ENCODE measurements at places on chromosomes 11 and 22.

DNA sequence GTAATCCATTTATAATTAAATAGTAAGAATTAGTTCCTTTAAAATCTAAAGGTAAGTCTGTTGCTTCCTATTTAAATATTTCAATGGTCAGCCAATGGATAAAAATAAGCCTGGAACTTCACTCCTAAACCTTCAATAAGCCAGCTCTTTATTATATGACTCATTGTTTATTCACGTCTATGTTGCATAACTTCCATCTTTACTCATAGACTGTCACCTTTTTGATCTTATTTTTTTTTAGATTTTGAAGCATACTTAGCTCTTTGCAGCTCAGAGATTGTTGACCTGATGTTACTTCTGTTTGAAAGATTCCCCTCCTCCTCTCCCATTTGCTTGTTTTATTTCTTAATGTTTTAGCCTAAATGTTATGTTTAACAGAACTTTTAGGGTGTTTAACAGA, 1571.2 kb upstream of the RAG2 start:
- no peak for ATAC-seq

DNA sequence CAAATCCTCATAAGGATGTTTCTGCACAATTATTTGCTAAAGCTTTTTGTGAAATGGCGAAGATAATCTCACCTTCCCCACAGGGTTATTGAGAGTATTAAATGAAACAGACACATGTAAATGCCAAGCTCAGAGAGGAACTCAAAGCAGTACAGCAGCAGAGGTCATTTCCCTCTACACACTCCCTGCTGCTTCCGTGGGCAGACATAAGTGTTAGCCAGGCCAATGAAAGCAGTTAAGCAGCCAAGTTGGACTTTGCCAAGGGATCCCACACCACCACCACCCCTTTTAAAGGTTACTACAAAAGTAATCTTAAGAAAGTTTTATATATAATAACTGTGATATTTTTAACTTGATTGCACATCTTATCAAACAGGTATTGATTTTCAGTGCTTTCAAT, 4.0 kb upstream of the FAM111A start:
- ATAC-seq: no peak

DNA sequence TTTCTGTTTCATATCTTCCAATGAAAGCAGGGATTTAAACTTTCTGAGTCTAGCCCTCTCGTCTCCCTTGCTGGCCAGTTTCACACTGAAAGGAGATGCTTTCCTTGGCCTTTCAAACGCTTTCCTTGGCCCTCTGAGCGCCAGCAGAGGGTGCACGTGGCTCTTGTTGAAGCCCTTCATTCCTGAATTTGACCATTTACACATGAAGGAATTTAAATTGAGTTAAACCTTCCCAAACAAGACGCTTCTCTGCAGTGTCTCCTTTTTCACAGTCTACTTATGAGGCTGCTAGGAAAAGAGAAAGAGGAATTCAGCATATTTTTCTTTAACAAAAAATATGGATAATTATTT, 21.6 kb downstream of the NNMT start:
- no peak for ATAC-seq

DNA sequence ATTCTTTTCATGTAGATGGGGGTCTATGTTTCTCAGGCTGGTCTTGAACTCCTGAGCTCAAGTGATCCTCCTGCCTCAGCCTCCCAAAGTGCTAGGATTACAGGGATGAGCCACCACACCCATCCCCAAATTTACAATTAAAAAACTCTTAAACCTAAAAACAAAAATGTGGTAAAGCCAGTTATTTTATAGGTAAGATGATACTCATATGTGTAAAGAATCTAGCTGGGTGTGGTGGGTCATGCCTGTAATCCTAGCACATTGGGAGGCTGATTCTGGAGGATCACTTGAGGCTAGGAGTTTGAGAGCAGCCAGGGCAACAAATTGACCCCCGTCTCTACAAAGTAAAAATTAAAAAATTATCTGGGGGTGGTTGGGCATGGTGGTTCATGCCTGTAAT, 4.0 kb upstream of the RBM14 start:
- no peak for ATAC-seq

GRCh38 chr22:42697542-42698013, 23.1 kb downstream of the A4GALT start:
- ATAC-seq: no peak

DNA sequence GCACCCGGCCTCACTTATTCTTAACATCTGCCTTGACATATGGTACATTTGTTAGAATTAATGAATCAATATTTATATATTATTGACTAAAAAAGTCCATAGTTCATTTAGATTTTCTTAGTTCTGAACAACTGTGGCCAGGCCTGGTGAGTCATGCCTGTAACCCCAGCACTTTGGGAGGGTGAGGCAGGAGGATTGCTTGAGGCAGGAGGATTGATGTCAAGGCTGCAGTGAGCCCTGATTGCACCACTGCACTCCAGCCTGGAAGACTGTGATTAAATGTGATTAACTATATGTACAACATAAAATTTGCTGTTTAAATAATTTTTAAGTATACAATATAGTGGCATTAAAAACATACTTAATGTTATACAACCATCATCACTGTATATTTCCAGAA, 5.6 kb downstream of the UVRAG start:
- ATAC-seq: no peak

DNA sequence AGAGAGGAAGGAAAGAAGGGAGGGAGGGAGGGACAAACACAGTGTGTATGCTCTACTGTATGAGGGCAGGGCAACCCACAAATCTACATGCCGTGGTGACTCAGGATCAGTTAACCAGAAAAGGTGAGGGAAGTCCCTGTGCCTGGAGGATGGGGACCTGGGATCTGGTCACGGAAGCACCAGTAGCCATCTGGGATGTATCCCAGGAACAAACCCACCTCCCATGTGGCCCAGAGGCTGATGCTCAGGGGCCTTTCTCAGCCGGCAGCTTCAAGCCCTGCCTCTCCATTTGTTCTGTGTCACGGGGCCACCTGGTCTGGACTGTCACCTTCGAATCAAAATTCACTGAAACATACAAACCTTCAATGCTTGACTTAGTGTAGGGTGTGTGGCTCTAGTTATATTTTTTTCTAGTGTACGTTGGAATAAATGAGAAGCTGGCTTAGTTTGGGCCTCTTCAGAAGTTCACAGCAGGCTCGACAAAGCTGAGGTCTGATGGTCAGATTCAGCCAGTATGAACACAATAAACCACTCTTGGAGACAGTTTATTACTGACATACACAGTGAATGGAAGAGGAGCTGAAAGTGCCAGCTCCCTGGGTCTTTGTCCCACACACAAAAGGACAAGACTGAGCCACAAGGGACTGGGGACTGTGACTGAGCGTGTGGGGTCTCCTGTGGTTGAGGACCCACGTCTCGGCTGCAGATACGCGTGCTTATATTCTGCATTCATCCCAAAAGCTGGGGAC, 23.5 kb upstream of the RTL6 start:
- ATAC-seq: peak; percentile 27

DNA sequence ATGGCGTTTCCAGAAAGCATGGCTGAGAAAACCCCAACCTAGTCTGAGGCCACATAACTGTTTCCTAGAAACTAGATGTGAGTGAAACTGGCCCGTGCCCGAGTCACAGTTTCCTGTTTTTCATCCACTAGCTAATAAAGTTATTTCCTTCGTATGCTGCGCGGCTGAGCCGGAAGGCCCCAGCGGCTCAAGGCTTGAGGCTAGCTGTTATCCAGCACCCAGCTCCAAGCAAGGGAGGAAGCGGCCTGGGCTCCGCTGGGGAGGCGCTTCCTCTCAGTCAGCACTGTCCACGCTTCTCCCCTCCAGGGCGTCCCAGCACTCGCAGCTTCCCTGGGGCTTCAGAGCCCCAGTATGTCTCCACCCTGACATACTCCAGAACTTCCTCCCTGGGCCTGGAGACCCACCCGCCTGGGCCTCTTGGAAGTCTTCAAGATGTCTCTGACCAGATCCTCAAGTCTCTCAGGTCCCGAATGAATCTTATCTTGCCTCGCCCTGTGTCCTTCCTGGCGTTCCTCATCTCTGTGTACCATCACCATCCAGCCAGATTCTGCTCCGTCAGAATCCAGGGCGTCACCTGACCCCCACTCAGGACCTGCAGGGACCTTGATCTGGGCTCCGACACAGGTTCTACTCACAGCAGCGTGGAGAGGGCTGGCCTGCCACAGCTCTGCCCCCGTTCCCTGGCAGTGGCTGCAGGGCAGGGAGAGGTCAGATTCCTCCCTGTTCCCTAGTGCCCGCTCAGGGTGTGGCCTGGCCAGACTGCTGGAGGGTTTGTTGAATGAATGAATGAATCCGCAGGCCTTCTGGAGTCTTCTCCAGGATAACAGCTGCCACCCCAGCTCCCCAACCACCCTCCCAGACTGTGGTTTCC, 81.9 kb downstream of the LRRC32 start:
- ATAC-seq: peak; percentile 82

DNA sequence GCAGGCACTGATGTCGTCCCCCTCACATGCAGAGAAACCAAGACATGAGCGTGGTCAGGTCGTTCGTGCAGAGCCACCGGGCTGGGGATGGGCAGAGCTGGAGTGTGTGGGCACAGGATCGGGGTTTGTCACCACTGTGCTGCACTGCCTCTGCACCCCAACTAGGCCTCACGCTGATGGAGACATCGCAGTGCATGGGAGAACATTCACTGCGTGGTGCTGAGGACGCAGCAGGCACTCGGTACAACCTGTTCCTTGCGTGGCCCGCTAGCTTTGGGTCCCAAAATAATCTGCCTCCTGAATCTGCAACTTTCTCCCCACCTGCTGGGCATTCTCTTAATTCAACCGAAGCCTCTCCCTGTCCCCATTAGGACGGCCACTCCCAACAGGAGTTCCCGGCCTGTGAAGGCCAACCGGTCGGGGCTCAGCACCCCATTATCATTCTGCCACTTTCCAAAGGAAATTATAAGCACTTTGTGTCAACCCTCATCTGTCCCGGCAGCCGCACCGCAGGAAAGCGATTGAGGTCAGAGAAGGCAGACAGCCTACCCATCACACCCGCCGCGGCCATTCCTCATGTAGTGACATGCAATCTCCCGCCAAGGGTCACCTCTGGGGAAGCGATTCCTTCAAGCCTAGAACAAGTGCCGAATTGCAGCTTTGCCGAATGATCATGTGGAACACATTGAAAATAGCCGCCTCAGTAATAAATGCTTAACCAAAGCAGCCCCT, 490.4 kb downstream of the MN1 start:
- ATAC-seq: no peak

Data from stimulated activated memory B cell treated with anti-CD40 and anti-IgM and Interleukin-4, amounts not matched to agents 10 μg/mL and 1 μg/mL and 100 μg/mL, for 72 hours (primary cell).